Endothelial cell of umbilical vein (primary cell): ENCODE measurements at places on chromosomes 2 and 18.
A peak's percentile ranks its signal among the peaks of the same experiment; 100 is the strongest.

DNA sequence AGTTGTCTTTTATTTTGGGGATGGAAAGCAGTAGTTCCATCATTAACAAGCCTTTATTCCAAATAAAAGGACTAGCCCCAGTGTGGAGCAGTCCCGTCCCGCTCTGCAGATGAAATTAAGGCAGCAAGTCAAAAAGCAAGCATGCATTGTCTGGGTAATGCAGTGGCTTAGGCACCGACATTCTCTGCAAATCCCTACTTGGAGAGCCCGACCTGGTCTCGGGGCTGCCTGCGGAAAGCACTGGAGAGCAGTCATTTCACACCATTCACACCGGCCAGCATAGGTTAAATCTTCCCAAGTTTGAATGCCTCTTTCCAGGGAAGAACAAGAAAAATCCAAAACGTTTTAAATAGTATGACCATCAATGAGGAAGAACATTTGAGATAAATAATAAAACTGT is 24.4 kb upstream of the RAB12 start:
- DNase-seq, result no peak

- peak; percentile 29 for DNase-seq
These were observed 3.0 kb upstream of the FOSL2 start for GRCh38 chr2:28389399-28390240.

DNA sequence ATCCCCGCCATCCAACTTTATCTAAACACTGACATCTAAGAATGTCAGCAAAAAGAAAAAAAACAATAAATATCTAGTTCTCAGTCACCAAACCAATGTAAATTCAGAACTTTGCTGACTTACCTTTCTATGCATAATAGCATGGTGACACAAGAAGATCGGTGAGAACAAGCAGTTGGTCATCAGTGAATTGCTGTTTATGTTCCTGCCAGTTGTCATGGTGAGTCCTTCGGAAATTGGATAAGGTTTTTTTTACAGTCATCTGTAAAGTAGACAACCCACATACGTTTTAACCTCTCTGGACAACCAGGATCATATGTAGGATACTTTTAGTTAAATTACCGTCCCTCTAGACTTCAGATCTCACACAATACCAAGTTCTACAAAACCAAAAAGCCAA is 6.2 kb upstream of the GPR75 start:
- no peak for DNase-seq

DNA sequence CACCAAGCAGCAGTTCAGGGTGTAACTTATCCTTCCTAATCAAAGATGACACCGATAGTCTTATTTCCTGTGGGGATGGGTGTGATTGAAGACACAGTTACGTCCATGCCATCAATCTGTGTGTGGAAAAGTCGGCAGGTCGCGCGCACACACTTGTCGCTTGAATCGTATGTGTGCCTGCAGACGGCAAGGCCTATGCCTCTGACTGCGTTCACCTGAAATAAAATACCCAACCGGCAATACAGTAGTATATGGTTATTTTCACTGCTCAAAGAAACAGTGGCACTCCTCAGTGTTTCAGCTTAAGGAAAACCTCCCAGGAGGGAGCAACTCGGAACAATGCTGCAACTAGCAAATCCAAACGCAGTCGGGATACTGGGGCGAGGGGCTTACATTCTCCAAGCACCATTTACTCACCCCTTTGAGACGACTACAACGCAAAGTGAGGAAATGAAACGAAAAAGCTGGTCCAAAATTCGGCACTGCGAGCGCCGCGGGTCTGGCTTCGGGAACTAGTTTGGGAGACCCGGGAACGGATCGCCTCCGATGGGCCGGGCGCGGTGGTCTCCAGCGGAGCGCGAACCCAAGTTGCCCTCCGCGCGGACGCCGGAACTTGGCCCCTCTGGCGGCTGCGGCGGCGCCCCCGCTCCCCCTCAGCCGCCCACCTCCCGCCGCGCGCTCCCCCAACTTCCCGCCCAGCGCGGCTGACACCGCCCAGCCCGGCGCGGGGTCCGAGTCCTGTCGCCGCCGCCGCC is 675 bp downstream of the PRKD3 start:
- peak; percentile 71 for DNase-seq

DNA sequence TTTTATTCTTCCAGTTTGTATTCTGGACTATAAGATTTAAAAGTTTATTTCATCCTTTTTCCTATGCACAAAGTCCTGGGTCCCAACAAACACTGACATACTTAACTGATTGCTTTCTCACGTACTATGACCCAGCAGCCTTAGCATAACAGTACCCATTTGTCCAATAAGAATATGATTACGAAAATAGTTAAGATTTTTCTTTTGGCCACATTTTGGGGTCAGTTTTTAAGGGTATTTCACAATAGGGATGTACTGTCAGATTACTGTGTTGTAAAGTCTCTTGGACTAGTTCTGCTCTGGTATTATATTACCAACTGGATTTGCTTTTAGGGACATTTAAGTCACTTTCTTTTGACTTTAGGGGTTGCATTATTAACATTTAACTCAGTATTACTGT is 46.1 kb downstream of the TTC39C start:
- no peak for DNase-seq

DNA sequence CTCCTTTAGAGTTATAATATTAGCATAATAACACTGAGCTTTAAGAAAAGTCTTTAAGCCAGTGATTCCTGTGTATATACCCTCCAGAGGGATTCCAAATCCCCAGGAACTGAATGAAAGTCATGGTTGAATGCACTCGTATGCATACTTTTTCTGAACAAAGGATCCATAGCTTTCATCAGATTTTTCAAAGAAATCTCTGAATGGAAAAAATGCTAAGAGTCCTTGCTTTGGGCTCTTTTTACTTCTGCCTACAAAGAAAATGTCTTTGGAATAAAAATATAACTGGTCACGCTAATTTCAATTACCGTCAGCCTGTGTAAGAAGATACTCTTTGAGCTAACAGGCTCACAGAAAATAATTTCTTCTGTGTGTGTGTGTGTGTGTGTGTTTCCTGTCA is 939.5 kb downstream of the ERBB4 start:
- DNase-seq, result no peak

GRCh38 chr18:23723121-23723520 is 33.9 kb downstream of the LAMA3 start:
- no peak for DNase-seq

DNA sequence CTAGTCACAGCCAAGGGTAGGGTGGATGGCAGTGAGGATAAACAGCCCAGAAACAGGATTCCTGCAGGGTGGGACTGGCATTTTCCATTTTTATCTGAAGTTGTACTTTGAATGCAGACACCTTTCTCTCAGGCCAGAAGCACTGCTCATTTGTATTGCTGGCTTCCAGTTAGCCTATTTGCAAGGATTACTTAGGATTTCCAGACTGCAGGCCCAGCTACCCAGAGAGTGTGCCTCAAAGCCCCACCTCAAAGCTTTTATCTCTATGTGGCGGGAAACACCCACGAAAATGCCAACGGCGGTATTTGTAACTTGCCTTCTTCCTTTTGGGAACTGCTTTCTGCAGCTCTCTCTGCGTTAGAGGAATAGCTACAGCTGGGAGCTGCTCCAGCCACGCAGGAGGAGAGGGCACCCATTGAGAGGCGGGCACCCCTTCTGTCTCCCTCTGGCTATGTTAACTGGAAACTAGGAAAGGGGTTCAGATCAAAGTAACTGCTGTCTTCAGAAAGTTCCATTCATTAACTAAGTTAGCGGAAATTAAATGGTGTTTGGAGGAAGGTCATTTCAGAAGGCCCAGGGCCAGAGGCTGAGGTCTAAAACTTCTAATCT is 144.9 kb downstream of the TGIF1 start:
- DNase-seq, result no peak

DNA sequence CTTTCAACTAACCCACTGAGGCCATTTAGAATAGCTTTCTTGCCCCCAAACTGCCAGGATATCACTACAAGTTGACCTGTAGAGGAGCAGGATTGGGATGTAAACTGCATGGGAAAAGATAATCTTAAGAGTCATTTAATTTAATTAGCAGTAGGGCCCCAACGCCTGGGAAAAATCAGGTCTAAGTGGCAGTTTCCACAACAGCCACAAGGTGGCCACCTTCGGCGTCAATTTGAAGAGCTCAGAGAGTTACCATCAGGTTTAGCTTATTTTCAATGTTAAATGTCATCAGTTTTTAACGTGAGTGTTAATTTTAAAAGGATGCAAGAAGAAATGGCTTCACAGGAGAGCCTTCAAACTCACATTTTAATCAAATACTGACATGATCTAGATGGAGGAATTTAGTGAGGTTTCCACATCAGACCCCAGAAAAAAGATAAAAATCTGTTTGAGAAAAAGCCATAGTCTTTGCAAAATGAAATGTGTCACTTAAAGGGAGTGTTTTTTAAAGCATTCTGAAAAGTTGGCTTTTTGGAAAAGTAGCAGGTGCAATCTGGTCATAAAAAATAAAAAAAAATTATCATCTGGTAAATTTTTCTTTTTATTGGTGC is 77.3 kb upstream of the UPP2 start:
- peak; percentile 61 for DNase-seq

- no peak for DNase-seq
These were observed 141.1 kb downstream of the DCC start for GRCh38 chr18:52481116-52481515.

DNA sequence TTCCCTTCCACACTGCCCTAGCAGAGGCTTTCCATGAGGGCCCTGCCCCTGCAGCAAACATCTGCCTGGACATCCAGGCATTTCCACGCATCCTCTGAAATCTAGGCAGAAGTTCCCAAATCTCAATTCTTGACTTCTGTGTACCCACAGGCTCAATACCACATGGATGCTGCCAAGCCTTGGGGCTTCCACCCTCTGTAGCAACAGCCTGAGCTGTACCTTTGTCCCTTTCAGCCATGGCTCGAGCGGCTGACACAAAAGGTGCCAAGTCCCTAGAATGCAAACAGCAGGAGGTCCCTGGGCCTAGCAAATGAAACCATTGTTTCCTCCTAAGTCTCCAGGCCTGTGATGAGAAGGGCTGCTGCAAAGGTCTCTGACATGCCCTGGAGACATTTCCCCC is 744.5 kb upstream of the LINC00305 start:
- DNase-seq, result no peak

DNA sequence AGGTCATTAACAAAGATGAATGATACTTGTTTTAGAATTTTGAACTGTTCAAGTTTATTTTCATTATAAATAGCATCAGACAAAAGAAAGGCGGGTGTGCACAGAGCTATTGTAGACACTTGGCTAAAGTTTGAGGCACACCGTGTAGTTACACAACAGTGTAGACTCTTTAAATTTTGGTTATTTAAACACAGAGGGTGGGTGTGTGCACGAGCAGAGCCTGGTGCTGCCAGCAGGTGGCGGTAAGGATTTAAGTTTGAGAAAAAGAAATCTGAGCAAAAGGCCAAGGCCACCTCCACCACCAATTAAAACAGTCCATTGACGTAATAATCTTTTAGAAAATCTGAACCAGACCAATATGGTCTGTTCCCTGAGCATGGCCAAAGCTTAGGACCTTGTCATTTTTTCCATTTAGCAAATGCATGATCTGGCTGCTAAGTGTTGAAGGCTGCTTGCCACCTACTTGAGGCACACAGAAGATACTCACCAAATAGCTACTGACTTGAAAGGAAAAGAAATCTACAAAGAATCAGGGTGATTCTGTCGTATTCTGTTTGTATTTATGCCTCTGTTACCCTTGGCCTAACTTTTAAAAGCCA is 14.3 kb downstream of the COPS7B start:
- peak; percentile 51 for DNase-seq

GRCh38 chr2:75517547-75518230 is 43.0 kb downstream of the EVA1A start:
- no peak for DNase-seq

DNA sequence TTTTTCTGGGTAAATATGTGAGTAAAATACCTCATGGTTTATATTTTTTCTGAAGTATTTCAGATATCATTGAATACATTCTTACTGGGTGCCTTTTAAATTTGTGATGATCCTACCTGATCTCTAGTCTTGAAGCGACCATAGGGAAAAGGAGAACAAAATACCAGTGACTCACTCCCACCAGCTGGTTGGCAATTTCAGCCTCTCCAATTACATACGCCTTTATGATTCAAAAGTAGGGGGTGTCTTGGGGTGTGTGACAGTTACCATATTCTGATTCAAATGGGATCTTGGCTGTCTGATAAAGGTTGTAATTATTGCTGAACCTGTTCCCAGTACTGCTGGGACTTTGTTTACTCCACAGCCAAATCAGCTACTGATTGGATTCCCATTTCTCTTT is 175.9 kb upstream of the NXPH2 start:
- no peak for DNase-seq

DNA sequence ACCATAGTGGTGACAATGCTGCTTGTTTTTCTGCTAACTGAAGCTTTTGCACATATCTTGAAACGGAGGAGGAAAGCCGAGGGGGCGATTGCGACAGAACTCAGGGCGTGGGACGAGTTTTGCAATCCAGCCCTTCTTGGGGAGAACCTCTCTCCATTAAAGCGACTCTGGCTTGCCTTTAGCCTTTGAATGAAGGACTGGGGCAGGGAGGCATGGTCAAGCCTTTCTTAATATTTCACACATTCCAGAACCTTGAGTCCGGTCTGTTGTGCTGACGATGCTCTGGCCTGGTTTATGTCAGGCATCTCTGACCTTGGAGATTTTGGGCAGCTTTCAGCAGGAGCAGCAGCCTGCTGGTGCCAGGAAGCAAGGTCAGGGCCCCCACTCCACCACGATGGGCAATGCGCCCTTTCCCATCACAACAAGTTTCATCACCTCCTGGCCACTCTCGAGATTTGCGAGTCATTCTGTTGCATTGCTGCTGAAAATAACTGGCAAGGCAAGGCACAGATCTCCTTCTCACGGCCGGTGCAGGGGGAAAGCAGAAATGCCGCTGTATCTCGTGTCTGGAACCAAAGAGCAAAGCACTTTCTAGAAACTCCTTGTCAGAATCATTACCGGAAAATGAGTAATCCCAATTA is 10.8 kb downstream of the EMILIN2 start:
- DNase-seq, result no peak

DNA sequence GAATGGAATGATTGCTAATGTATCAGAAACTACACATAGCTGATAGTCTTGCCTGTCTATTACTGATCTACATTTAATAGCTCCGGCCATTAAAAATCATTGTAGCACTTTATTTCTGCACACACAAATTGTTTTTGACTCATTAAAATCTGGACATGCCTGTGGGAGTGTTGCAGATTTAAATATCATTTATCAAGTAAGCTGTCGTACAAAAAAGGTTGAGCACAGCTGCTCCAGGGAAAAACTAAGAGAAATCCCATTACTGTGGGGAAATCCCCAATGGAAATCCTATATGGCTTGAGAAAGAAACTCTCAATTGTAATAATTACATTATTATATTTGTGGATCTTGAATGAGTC is 99.6 kb upstream of the CERS6 start:
- DNase-seq, result no peak

- no peak for DNase-seq
These were observed 91.3 kb downstream of the SPRED2 start for GRCh38 chr2:65340898-65341681.

DNA sequence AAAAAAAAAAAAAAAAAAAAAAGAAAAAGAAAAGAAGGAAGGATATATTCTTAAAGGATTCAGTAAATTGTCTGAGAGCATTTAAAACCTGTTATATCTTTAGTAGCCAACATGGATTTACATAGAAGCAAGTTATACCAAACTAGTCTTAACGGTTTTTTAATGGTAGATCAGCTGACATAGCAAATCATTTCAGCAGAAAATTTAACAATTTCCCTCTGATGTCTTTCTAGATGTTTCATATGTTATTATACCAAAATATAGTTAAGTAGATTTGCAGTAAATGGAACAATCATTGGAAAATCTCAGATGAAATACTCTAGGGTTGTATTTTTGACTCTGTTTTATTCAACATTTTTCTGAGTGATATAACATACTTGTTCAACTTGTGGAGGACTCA is 72.9 kb downstream of the BABAM2 start:
- no peak for DNase-seq

- no peak for DNase-seq
These were observed 40.6 kb downstream of the EHD3 start for GRCh38 chr2:31274401-31275075.
